ENCODE measurements at places on chromosomes 5 and 9.

- no peak for DNase-seq
Observed at GRCh38 chr9:130331061-130331460, 65.5 kb downstream of the HMCN2 start.

DNA sequence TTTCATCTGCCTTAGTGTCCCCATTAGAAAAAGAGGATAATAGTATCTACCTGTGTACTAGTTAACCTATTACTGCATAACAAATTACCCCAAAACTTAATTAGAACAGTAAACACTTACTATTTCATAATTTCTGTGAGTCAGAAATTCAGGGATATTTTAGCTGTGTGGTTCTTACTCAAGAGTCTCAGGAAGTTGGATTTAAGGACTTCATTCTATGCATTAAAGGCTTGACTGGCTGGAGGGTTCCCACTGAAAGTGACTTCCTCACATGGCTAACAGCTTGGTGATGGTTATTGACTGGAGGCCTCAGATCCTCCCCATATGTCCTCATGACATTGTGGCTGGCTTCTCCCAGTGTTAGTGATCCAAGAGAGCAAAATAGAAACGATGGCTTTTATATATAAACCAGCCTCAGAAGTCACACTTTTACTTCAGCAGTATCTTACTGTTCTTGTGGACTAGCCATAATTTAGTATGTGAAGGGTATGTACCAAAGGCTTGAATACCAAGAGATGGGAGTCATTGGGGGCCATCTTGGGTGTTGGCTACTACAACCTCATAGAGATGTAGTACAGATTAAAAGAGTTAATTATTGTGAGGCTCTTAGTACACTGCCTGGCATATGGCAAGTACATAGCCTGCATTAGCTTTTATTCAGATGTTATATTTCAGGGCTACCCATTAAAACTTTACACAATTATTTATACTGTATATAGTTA, 9.9 kb downstream of the RAD23B start:
- DNase-seq = no peak

- DNase-seq = no peak
Observed at GRCh38 chr9:128145951-128146351, 3.3 kb upstream of the LCN2 start.

DNA sequence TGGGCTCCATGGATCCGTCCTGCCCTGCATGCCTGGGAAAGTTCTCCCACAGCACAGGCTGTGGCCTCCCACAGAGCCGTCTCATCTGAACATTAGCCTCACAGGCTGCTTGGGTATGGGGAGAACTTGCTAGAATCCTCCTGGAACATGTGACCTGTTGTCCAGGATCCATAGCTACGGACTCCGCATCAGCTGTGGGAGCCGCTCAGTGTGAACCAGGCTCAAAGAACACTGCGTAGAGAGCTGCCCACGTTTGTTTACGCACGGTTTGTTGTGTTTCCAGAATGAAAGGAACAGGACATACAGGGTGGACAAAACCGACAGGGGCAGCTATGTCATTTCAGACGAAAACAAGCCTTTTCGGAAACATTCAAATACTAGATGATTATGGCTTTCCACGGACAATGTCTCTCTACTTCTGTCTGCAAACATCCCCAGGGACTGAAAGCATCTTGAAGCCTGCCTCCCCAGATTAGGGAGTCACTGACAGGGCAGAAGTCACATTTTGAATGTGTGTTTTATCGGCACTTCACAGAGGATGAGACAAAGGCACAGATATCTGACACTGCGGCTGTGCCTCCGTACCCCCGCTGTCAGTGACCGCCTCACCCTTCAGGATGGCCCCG, 390.3 kb downstream of the GADD45G start:
- DNase-seq = no peak

DNA sequence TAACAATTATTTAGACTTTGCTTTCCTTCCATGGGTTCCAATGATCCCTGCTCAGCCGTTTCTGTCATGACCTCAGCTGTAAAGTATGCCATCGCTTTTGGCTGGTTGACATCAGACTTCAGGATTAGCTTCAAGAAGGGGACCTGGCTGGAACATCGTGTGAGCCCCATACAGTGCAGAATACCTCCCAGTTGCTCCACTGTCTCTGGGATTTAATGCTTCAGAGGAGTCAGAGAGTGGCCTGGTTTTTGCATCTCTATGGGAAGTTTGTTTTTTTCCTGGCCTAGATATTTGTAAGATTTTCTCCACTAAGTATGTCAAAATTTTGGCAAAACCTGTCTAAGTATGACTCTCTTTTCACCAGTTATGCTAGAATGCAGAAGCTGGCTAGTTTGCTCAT, 216.9 kb downstream of the GABBR2 start:
- DNase-seq = no peak

GRCh38 chr5:65721720-65722574, at the start of the genes NLN and SGTB:
Gene NLN, plus strand, starts transcription at chr5:65722205. Its CDS starts 169 bp downstream, at chr5:65722374.
Gene SGTB, minus strand, starts transcription at chr5:65722109. Its CDS starts 1,302 bp downstream, at chr5:65720807.
- no peak for DNase-seq

DNA sequence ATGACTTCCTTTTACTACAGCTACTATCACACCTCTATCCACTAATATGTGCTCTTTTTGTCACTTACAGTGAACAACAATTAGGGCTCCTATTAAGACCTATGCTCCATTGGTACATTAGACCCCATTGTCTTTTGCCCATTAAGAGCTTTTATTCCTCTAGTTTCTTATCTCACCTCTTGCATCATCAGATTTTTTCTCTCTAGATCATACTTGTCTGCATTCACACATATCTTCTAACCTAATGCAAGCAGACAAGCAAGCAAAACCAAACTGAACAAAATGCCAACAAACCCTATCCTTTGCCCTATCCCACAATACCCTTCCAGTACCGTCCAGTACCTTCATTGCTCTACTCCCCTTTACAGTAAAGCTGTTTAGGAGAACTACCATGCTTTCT, 10.1 kb upstream of the RBM27 start:
- no peak for DNase-seq

GRCh38 chr5:36079200-36079781, 12.6 kb upstream of the UGT3A2 start:
- DNase-seq = peak; percentile 74

- no peak for DNase-seq
Observed at GRCh38 chr5:146873186-146873917, 5.2 kb downstream of the PPP2R2B start.

DNA sequence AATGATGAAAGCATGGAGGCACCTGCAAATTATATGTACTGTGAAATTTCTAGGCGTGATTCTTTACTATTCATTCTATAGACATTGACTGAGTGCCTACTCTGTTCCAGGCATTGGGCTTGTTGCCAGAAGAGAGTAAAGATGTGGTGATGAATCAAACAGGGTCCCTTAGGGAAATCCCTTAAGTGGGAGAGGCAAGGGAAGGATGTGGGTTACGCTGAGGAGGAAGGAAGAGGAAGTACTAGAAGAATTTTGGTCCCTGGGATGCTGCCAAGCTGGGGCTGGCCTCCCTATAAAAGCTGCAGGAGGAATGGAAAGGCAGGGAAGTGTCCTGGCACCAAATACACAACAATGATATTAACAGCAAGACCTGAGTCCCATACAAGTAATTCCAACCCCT, 76.7 kb upstream of the SPOCK1 start:
- DNase-seq = no peak

- DNase-seq = no peak
Observed at GRCh38 chr5:14483504-14484157, 98.0 kb upstream of the OTULINL start.

- DNase-seq = no peak
Observed at GRCh38 chr9:119284118-119284517, 85.1 kb downstream of the BRINP1 start.

DNA sequence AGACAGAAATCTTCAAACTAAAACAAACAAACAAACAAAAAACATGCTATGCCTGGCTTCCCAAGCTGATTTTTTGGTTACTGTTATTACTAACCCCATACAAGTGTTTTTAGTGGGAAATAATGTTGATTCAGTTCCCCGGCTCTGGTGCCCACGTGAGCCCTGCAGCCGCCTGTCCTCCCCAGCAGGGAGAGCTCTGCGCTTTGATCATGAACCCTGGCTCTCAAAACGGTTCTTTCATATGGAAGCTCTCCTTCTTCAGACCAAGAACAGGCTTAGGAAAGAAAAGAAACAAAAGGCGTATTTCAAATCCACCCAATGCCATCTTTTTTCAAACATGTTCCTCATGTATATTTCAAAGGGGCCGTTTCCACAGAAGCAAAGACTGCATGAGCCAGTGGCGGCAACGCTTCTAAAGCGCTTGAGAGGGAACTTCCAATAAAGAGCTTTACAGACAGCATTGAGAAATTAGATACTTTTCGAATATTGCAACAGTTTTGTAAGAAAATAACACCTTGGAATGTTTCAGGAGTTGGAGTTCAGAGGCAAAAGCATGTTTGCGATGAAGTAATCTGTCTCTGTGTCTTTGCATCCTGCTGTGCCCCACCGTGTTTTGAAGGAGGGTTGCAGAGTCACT, 74.8 kb downstream of the ICE1 start:
- peak; percentile 72 for DNase-seq

- no peak for DNase-seq
Observed at GRCh38 chr5:10317825-10318682, 10.4 kb upstream of the CMBL start.

DNA sequence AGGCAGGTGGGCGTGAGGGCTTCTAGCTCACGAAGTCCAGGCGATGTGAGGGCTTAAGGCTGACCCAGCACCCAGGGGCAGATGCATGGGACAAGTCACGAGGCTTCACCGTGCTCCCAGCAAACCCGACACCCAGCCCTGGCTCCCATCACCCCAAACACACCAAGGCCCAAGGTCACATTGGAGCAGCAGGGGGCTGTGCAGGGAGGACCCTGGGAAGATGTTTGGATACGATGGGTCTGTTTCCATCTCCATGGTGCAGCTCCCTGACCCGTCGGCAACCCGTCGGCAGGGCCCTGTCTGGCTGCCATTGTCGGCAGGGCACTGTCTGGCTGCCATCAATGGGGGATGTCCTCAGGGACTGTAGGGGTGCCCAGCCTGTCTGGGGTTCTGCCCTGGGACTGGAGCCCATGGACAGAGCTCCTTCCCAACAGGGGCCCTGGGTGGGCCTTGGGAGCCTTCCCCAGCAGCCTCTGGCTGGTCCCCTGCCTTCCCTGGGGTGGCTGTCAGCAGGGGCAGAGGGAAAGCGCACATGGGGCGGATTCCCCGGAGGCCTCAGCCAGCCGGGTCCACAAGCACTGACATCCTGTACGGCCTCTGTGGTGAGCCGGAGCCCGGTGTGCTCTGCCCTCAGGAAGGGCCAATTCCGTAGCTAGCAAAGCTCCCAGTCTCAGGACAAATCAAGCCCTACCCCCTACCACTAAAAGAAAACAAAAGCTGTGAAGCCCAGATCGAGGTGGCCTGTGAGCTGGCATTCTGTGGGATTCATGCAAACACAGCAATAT, 47.1 kb downstream of the NACC2 start:
- no peak for DNase-seq

DNA sequence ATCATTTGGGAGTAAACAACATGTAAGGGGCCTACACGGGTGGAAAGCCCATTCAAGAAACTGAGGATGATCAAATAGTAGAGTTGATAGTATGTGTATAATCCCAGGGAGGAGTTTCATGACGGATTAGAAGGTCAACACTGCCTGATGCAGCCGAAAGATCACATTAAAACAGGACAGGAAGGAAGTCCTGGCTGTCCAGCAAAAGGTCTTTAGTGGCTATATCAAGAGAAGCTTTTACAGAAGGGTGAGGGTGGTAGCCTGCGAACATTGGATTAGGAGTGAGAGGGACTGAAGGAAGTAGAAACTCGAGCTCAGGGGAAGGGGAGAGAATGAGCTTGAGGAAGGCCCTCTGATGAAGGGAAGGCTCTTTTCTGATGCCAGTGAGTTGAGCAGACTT, 36.0 kb downstream of the DOCK8 start:
- DNase-seq = no peak

DNA sequence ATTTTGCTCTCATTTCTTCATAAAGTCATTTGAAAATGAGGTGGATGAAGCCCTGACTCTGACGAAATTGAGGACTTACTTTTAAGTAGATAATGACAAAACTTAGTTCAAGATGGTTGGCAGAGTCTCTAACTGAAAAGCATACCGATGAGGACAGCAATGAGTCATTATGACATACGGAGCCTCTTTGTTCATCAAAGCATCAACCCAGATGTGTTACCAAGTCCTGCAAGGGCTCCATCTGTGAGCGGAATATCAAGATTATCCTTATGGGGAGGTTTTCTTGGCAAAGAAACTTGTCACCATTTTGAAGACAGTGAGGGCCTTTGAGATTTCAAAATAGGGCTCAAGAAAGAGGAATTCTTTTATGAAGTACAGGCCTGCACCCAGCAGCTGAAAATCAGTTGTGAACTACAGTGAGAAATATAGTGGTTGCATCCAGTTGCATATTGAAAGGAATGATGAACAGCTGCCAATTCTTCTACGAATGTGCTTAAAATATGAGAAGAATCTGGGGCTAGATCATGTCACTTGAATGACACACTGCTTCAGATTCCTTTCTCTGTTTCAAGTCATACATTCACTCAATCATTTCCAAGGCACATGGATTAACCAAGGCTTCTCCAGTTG, 86.6 kb upstream of the SLC24A2 start:
- DNase-seq = no peak

DNA sequence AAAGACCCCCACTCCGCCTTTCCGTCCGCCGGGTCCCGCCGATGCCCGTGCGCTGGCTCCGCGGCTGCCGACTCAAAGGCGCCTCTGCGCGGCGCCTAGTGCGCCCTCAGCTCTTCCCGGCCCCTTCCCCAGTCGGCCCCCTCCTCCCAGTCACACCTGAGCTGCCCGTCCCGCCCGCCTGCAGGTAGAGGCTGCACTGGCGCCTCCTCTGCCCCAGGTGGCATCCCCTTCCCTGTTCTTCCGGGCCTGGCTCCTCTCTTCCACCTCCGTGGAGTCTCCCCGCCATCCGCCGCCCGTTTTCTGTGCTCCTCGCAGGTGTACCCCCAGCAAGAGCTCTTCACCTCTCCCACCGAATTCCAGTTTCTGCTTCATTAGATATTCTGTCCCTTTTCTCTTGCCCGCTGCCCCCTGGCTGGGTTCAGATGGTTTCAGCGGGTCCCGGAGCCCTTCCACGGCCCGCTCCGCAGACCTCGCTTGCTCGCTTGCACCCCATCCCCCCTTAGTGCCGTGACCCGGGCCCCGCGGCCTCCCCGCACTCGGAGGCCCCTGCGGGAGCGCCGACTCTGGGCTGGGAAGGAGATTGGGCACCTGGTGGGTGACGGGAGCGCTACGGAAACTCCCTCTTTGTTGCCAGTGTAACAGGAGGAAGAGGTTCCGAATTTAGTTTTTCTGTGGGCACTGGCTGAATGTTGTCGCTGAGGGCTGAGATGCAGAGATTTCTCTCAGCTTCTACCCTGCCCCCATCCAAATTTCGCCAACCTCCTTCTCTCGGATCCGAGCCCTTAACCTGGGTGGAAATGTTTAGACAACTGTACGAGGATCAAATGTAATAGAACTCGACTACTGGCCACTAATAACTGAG, 809 bp downstream of the SLC44A1 start:
- DNase-seq = peak; percentile 15

GRCh38 chr5:84438456-84438855, 53.8 kb upstream of the EDIL3 start:
- no peak for DNase-seq

DNA sequence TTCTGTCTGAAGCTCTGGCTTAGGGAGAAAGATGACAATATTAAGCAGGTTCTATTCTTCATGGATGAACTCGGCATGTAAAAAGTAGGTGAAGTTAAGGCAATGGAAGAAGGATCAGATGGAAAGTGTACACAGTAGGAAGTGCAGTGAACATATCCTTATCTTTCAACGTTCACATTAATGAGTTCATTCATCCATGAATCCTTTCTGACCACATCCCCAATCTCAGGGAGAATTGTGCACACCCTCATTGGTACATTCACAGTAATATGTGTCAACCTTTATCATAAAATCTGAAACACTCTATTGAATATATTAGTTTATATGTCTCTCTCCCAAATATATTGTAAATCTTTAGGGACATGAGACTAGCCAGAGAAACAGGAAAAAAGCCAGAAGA, 5.5 kb downstream of the GIN1 start:
- DNase-seq = no peak

GRCh38 chr5:3324421-3325101, 271.1 kb upstream of the IRX1 start:
- DNase-seq = no peak
